Skeletal muscle cell (primary cell): ENCODE measurements at places on chromosomes 16 and 17.

- no peak for DNase-seq
These were observed 10.8 kb downstream of the EXOC7 start for GRCh38 chr17:76092526-76093413.

DNA sequence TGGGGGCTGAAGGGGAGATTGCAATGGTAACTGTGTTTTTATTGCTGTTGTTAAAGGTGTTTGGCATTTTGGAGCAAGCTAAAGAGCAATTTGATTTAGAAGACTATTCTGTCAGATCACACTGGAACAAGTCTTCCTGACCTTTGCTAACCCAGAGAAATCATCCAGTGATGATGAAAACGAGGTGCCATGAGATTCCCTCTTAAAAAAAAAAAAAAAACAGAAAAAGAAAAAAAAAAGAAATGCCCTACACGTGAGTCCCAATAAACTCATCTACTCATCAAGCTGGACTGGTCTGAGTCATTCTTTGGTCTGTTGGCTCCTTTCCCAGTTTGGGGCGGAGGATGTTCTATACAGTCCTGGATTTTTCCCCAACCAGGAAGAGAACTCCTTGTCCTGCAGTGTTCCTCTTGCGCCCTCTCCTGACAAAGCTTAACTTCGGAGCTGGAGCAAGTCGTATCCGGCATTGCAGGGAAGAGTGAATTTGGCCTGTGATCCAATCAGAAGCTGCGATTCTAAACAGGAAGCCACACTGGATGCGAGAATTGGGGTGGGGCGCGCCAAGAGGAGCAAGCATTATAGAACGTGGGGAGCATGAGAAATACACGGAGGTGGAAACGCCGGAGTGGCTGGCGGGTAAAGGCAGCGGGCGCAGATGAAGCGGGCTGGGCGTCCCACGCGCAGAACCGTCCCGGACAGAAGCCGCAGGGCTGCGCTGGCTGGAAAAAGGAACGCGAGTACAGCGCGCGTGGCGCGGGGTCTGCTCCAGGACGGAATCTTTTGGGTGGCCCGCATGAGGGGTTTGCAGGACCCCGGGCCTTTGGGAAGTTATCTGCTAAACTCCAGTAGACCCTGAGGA, 22.4 kb upstream of the CRYM start:
- DNase-seq: peak; percentile 99

DNA sequence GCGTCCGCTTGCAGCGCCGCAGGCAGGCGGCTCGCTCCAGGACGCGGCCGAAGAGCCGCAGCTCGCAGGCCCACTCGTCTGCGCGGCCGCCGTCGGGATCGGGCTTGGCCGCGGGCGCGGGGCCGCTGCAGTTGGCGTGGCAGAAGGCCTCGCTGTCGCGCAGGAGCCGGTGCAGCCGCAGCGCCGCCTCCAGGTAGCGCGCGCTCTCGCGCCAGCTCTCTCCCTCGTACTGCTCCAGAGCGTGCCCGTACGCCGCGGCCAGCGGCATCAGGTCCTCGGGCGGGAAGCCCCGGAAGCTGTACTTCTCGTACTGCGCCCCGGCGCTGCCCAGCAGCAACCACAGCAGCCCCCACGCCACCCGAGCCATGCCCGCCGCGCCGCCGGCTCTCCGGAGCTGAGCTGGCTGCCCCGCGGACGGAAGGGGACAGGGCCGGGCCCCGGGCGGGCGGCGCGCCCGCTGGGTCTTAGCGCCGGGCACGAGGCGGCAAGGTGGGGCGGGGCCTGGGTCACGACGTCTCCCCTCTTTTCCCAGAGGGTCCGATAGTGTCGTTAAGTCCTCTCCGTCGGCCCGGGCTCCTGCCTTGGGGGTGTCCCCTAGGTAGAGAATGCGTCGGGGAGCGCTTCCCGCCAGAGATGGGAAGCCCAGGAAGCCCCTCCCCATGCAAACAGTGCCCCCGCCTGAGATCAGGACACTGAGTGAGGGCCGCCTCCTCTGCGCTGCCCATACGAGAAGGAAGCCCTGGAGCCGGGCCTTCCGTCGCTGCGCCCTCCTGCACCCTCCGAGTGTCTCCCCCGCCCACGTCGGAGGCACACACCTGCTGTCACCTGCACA, at the start of gene P3H4:
P3H4 (minus strand) TSS at position 401 of the 832 bp plus-strand sequence; CDS start at position 367, 34 bp downstream.
- peak; percentile 45 for DNase-seq

DNA sequence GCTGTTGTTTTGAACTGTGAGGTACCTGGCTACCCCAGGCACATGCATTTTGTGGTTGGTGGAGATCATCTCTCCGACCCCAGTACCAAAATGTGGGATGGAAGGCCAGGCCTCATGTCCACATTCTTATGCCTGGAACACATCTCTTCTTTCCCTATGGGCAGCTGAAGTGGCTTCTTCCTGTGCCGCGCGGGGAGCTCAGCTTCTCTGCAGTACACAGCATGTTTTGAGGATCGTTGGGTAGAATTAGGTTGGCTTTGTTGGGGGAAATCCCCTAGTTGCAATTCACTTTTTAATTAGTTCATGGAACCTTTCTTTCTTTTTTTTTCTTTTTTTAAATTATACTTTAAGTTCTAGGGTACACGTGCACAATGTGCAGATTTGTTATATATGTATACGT, 242.1 kb downstream of the MSI2 start:
- DNase-seq: no peak

- DNase-seq: no peak
These were observed 3.2 kb downstream of the MED31 start for GRCh38 chr17:6648181-6648580.

DNA sequence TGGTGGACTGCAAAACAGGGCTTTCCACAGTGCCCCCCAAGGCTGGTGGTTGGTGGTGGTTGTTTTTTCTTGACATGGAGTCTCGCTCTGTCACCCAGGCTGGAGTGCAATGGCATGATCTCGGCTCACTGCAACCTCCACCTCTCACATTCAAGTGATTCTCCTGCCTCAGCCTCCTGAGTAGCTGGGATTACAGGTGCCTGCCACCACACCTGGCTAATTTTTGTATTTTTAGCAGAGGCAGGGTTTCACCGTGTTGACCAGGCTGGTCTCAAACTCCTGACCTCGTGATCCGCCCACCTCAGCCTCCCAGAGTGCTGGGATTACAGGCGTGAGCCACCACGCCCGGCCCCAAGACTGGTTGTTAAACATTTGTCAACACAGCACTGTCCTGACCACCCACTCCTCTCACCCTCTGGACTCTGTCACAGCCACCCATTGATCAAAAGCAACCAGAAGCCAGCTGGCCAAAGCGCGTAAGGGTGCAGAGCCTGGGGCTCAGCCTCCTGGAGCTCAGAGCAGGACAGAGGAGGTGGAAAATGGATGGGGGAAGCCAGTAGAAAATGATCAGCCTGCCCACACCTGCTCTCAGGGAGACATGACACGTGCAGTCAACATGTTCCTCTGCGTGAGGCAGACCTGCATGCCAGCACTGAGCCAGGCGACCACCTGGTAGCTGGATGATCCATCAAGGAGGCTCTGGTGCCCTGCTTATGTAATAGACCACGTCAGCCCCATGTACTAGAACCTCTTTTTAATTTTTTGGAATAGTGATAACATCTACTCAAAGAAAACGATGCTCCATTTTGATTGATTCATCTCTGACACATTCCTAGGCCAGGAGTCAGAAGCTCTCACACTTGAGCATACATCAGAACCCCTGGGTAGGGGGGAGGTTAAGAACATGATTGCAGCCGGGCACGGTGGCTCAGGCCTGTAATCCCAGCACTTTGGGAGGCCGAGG, 14.8 kb upstream of the OSGIN1 start:
- DNase-seq: no peak

GRCh38 chr17:17150448-17150800, 55.7 kb downstream of the PLD6 start:
- DNase-seq: no peak

- DNase-seq: no peak
These were observed 5.9 kb upstream of the PIRT start for GRCh38 chr17:10843811-10844210.

DNA sequence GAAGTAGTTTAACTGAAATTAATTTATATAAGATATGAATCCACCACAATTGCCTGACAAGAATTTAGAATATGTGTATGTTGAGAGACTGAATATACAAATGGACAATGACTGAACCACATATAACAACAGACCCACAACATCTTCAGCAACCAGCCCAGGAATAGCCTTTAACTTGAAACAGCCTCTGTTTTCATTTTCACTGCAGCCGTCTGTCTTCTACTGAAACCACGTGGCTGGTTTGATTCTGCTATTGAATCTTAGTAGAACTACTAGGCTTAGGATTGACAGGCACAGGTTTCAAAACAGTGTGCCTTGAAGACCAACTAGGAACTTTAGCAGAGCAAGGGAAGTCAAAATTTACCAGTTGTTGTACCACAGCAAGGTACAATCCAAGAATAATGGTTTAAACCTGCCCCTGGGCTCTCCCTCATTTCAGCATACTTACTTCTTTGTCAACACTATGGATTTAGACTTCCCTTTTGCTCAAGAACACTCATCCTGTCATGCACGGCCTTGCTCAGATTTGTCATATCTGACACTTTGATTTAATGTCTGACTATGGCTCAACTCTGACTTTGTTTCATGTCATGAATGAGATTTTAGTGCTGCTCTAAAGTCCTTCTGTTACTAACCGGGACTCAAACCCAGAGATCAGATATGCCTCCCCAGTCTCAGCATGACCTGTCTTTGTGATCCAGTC, 355.0 kb downstream of the KIF2B start:
- no peak for DNase-seq

DNA sequence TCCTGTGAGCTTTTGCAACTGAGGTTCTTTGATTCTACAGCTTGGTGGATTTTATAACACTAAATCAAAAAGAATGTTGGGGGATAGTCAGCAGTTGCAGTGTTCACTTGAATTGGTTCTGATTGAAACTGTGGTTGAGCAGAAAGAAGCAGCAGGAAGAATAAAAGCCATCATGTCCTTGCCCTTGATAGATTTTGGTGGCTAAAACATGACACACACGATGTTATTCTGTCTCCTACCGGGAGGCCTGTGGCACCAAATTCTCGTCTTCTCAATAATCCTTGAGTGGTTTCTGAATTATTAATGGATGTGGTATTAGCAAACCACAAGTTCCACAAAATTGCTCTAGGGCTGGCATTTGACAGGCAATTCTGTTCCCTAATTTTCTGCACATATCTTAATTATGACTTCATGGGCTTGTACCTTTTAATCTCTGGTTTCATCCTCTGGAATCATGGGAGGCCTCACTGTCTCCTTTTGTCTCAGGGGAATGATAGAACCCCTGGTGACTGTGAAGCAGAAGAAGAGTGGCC, 338.2 kb downstream of the SNX29 start:
- no peak for DNase-seq

DNA sequence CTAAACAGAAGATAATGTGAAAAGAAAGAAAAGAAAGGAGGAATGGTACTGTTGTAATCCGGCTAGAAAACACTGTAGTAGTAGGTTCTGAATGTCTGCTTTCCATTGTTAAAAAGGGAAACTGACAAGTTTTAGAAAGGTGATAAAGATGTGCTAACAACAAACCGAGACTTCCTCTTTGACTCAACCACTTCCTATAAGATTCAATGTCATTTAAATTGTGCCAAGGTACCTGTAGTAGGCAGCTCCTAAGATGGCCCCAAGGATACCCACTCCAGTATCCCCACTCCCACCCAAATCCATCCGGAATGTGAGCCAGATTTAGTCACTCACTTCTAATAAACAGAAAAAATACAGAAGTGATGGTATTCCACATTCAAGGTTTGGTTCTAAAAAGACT, 31.2 kb downstream of the XYLT1 start:
- no peak for DNase-seq

- DNase-seq: no peak
These were observed 151.3 kb upstream of the CNTNAP4 start for GRCh38 chr16:76125871-76126270.

DNA sequence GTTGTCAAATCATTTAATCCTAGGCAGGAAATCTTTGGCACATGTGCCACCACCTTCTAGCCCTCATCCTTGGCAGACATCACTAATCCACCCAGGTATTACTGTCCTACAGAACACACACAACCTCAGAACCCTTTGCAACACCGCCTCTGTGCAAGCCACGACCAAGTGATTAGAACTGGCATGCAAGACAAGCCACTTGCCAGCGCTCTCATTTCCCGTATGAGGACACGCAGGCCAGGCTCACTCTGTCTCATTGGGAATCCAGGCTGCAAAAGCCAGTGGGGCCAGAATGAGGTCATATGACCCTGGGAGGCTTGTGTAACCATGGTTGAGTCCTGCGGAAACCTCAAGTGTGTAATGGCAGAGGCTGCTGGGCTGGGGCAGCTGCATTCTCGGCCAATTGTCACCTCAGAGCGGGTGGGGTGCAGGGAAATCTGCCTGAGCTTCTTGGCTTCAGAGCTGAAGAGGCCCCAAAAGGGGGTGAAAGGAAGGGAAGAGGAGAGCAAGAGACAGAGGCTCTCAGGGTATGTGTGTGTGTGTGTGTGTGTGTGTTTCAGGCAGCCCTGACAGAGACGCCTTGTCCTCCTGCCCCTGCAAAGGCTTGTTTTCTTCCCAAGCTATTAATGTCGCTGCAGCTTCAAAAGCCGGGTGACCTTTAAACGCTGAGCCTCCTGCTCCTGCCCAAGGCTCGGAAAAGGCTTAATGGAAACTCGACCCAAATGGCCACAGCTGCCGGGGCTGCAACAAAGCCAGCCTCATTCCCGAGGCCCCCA, 43.2 kb upstream of the MRPS23 start:
- DNase-seq: peak; percentile 99

- DNase-seq: no peak
These were observed 808.3 kb upstream of the EEF2KMT start for GRCh38 chr16:5905935-5906334.

DNA sequence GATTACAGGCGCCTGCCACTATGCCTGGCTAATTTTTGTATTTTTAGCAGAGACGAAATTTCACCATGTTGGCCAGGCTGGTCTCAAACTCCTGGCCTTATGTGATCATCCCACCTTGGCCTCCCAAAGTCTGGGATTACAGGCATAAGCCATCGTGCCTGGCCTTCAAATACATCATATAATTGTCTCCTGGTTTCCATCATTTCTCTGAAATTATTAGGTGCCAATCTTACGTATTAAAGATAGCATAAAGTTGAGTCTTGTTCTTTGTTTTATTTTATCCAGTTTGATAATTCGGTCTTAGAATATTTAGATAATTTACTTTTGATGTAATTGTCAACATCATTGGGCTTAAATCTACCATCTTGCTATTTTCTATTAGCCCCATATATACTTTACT, 32.8 kb upstream of the TMEM92 start:
- DNase-seq: no peak

- DNase-seq: no peak
These were observed 28.3 kb upstream of the TMEM97 start for GRCh38 chr17:28290703-28291102.

GRCh38 chr17:82497483-82498405, 21.8 kb upstream of the FOXK2 start:
- DNase-seq: no peak

DNA sequence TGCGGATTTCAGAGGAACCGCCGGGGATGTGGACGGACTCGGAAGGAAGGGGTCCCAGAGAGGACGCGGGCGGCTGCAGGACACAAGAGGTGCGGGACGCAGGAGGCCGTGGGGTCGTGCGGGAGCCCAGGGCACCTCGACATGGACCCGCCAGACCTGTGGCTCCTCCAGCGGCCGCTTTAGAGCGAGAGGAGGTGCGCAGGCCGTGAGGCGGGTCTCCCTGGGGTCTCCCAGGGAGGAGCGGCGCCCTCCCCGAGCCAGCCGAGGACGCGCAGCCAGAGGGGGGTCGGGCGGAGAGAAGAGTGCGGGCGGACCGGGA, 6.8 kb upstream of the FLYWCH1 start:
- DNase-seq: no peak
